Muscle of leg (tissue), 16 donors: ENCODE measurements at places on chromosomes 2 and 18.

DNA sequence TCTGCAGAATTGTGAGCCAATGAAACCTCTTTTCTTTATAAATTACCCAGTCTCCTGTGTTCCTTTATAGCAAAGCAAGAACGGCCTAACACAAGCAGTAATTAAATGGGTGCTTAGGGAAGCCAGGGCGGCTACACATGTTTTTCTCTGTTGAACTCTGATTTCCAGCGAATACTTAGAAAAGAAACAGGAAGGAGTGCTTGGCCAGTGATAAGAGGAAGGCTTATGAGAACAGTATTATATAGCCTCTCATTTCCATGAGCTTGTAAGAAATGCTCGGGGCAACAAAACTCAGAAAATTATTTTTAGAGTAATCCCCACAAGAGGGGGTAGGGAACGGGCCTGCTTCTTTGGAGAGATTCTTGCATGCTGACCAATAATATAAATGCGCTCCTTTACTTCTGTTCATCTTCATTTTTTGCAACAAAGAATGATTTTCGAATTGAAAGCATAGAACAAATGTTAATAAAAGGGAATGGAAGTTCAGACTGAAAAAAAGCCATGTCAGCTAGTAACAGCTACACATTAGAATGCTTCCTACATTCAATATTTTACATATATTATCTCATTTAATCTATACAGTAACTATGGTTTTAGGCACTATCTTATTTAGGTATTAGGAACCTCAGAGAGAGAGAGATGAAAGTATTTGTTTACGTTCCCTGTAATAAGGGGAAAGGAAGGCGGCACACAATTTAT is 49.7 kb upstream of the CCDC85A start:
- no peaks in the 10 kb centered on the region for H3K27me3 ChIP-seq
- DNase-seq, result peak; percentile 28
- no peak overlapping the region for H3K4me3 ChIP-seq
- H3K36me3 ChIP-seq, result no peaks in the 10 kb centered on the region
- no peaks in the 10 kb centered on the region for H3K4me1 ChIP-seq

DNA sequence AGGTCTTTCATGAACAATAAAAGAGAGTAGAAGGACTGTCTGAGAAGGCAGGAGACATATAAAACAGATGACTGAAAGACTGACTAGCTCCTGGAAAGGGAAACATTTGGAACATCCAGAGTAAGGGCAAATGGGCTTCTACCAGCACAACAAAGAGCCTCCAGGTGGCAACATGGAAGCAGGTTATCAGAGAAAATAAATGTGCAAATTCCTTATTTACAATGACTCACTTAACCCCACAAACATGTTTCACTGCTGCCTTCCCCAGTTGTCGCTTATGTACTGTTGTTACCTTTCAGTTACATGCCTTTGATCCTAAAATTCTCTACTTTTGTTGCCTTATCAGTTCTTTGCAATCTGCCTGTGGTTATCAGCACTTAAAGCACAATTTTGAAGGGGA is 117.0 kb downstream of the HIBCH start:
- H3K27ac ChIP-seq, result no peak overlapping the region
- no peak for DNase-seq
- no peaks in the 10 kb centered on the region for H3K4me1 ChIP-seq
- H3K27me3 ChIP-seq, result no peaks in the 10 kb centered on the region
- no peak overlapping the region for H3K4me3 ChIP-seq
- H3K36me3 ChIP-seq, result peaks cover 13% of the 10 kb centered on the region

GRCh38 chr18:76445275-76445674 is 49.8 kb downstream of the ZNF516 start:
- no peak for DNase-seq
- no peak overlapping the region for H3K4me3 ChIP-seq
- H3K4me1 ChIP-seq, result peaks cover 53% of the 10 kb centered on the region
- no peaks in the 10 kb centered on the region for H3K27me3 ChIP-seq
- peaks cover 28% of the 10 kb centered on the region for H3K36me3 ChIP-seq
- H3K27ac ChIP-seq, result peak overlapping the region; percentile 59

DNA sequence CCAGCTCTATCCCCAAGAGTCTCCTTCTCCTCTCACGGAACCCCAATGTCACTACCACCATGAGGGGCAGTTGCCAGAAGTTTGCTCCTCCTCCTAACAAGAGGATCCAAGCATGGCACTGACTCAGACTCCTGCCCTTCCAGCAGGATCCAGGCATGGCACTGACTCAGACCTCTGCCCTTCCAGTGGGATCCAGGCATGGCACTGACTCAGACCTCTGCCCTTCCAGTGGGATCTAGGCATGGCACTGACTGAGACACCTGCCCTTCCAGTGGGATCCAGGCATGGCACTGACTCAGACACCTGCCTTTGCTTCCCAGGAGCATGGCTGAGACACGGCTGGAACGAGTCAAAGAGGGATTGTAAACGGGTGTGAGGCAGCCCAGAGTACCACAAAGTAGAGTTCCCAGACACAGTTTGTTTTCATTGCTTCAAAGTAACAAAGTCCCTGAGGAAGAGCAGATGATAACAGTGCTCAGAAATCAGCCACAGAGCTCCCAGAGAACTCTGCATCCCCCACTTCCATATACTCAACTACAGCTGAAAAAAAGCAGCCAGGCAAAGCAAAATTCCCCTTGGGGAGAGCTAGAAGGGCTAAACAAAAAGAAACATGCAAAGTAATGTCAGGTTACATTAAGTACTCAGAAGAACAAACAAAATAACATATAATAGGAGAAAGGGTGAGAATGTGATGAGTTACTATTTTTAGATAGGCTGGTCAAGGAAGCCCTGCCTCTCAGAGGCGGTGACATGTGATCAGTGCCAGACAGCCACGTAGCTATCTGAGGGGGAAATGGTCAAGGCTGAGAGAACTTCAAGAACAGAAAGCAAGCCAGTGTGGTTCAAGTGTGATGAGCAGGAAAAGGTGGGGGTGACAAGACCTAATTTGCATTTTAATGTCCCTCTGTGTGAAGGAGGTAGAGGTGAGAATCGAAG is 3.0 kb downstream of the BUB1 start:
- H3K4me1 ChIP-seq, result peaks cover 8% of the 10 kb centered on the region
- no peak overlapping the region for H3K27ac ChIP-seq
- H3K36me3 ChIP-seq, result peaks cover 14% of the 10 kb centered on the region
- no peak overlapping the region for H3K4me3 ChIP-seq

DNA sequence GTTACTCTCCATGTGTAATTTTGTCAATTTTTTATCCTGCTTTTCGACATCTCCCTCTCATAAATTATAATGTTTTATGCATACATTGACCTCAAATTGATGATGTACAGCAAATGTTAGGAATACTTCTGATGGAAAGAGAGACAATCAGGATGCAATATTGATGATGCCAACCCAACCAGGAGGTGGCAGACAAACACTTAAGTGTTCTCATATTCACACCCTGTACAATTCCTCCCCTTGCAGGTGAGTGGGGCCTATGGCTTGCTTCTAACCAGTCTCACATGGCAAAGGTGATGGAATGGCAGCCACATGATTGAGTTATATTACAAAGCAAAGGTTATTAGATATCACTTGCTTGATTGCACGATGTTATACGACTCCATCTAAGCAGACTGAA is 594.3 kb upstream of the REG3G start:
- DNase-seq, result no peak
- H3K36me3 ChIP-seq, result no peaks in the 10 kb centered on the region
- no peak overlapping the region for H3K27ac ChIP-seq
- no peaks in the 10 kb centered on the region for H3K4me1 ChIP-seq
- H3K4me3 ChIP-seq, result no peak overlapping the region

GRCh38 chr2:182951948-182952663 is 85.7 kb upstream of the FRZB start:
- H3K4me1 ChIP-seq, result no peaks in the 10 kb centered on the region
- DNase-seq, result no peak
- H3K27ac ChIP-seq, result no peak overlapping the region
- peaks cover 16% of the 10 kb centered on the region for H3K36me3 ChIP-seq
- no peak overlapping the region for H3K4me3 ChIP-seq
- no peaks in the 10 kb centered on the region for H3K27me3 ChIP-seq

DNA sequence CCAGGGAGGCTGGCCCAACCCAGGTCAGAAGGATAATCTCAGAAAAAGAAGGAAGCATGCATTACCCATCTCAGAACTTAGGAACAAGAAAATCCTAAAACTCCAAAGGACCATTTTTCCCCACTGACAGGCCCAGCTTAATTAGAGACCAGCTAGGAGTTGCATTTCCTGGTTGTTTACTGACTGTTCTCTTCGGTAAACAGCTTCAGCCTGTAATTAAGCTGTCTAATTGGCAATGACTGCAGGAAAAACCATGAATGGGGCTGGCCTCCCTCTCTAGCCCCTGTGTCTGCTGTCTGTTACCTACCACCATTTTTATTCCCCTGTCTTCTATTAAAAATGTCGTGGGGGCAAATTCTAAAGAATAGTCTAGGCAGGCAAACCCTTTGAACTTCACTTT is 146.5 kb downstream of the AGAP1 start:
- peak overlapping the region; percentile 93 for H3K27ac ChIP-seq
- no peak overlapping the region for H3K4me3 ChIP-seq
- H3K27me3 ChIP-seq, result no peaks in the 10 kb centered on the region
- peaks cover 66% of the 10 kb centered on the region for H3K4me1 ChIP-seq

DNA sequence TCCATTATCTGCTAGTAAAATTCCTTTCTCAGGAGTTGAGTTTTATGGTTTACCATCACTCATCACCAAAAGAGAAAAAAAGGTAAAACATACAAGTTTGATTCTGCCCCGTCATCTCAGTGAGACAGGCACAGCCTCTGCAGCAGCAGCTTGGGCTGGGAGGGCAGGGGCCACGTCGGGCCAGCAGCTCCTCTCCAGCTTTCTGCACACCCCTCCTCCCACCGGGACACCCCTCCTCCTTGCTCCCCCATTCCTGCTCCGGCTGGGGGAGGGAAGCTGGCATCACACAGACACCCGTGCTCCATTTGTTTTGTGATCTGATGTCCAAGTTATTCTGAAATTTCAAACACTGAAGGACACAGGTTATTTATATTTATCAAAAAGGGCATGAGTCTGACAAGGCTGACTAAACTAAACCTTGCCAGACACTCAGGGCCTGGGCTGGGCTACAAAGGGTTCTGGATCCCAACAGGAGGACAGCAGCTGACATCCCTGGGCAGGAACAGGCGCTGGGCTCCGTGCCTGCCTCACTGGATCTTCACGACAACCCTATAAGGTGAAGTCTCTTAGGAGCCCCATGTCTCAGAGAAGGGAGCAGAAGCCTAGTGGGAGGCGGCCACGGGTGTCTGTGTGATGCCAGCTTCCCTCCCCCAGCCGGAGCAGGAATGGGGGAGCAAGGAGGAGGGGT is 71.4 kb downstream of the HDAC4 start:
- no peak overlapping the region for H3K4me3 ChIP-seq
- no peaks in the 10 kb centered on the region for H3K36me3 ChIP-seq
- H3K4me1 ChIP-seq, result peaks cover 52% of the 10 kb centered on the region
- peak overlapping the region; percentile 87 for H3K27ac ChIP-seq
- H3K27me3 ChIP-seq, result no peaks in the 10 kb centered on the region
- DNase-seq, result no peak

DNA sequence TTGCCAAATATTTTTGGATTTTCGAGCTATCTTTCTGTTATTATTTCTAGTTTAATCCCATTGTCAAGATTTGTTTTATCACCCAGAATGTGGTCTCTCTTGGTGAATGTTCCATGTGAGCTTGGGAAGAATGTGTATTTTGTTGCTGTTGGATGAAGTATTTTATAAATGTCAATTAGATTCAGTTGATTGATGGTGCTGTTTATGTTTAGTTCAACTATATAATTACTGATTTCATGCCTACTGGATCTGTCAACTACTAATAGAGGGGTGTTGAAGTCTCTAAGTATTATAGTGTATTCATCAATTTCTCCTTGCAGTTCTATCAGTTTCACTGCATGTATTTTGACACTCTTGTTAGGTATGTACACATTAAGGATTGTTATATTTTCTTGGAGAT is 34.7 kb upstream of the RMND5A start:
- no peak overlapping the region for H3K4me3 ChIP-seq
- no peak overlapping the region for H3K27ac ChIP-seq
- no peaks in the 10 kb centered on the region for H3K4me1 ChIP-seq
- H3K36me3 ChIP-seq, result no peaks in the 10 kb centered on the region

- H3K36me3 ChIP-seq, result peaks cover 3% of the 10 kb centered on the region
- H3K27ac ChIP-seq, result no peak overlapping the region
- no peaks in the 10 kb centered on the region for H3K27me3 ChIP-seq
Measured at GRCh38 chr2:241933179-241933911, 63.8 kb downstream of the RTP5 start.

GRCh38 chr2:220948579-220948978 is 623.5 kb downstream of the EPHA4 start:
- DNase-seq, result no peak
- no peak overlapping the region for H3K4me3 ChIP-seq
- no peak overlapping the region for H3K27ac ChIP-seq
- no peaks in the 10 kb centered on the region for H3K4me1 ChIP-seq

- no peak overlapping the region for H3K27ac ChIP-seq
- H3K36me3 ChIP-seq, result no peaks in the 10 kb centered on the region
- H3K27me3 ChIP-seq, result no peaks in the 10 kb centered on the region
- no peak overlapping the region for H3K4me3 ChIP-seq
- H3K4me1 ChIP-seq, result no peaks in the 10 kb centered on the region
- peak; percentile 51 for DNase-seq
Measured at GRCh38 chr2:145186303-145186702, 666.4 kb upstream of the ZEB2 start.

GRCh38 chr2:71074893-71075395 is 6.5 kb downstream of the NAGK start:
- DNase-seq, result no peak

DNA sequence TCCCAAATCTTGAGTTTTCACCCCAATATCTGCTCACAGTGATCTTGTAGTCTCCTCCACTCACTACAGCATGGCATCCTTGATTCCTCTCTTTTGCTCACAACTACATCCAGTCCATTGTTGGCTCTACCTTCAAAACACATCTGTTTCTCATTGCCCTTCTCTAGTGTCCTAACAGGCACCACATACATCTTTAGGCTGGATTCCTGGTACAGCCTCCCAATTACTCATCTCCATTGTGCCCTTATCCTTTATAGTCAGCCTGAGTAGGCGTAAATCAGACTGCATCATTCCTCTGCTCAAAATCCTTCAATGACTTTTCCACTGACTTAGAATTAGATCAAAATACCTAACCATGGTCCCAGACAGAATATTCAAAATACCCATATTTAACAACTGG is 10.7 kb upstream of the TAF1B start:
- no peaks in the 10 kb centered on the region for H3K4me1 ChIP-seq
- no peak for DNase-seq
- H3K27ac ChIP-seq, result no peak overlapping the region
- no peaks in the 10 kb centered on the region for H3K36me3 ChIP-seq

- no peak overlapping the region for H3K4me3 ChIP-seq
- no peaks in the 10 kb centered on the region for H3K27me3 ChIP-seq
- no peak for DNase-seq
- H3K36me3 ChIP-seq, result no peaks in the 10 kb centered on the region
Measured at GRCh38 chr2:8485736-8486135, 196.1 kb upstream of the ID2 start.

GRCh38 chr2:9230881-9231280 is 24.3 kb downstream of the ASAP2 start:
- no peaks in the 10 kb centered on the region for H3K27me3 ChIP-seq
- DNase-seq, result peak; percentile 42
- peak overlapping the region; percentile 62 for H3K27ac ChIP-seq
- no peaks in the 10 kb centered on the region for H3K36me3 ChIP-seq
- peaks cover 68% of the 10 kb centered on the region for H3K4me1 ChIP-seq

GRCh38 chr2:14081521-14081920 is 551.0 kb upstream of the LRATD1 start:
- H3K36me3 ChIP-seq, result no peaks in the 10 kb centered on the region
- no peaks in the 10 kb centered on the region for H3K27me3 ChIP-seq
- H3K4me1 ChIP-seq, result no peaks in the 10 kb centered on the region
- no peak overlapping the region for H3K4me3 ChIP-seq
